ENCODE measurements at places on chromosomes 12 and 14.

GRCh38 chr12:127629066-127629820 lies 637.7 kb upstream of the TMEM132C start:
- DNase-seq = no peak

DNA sequence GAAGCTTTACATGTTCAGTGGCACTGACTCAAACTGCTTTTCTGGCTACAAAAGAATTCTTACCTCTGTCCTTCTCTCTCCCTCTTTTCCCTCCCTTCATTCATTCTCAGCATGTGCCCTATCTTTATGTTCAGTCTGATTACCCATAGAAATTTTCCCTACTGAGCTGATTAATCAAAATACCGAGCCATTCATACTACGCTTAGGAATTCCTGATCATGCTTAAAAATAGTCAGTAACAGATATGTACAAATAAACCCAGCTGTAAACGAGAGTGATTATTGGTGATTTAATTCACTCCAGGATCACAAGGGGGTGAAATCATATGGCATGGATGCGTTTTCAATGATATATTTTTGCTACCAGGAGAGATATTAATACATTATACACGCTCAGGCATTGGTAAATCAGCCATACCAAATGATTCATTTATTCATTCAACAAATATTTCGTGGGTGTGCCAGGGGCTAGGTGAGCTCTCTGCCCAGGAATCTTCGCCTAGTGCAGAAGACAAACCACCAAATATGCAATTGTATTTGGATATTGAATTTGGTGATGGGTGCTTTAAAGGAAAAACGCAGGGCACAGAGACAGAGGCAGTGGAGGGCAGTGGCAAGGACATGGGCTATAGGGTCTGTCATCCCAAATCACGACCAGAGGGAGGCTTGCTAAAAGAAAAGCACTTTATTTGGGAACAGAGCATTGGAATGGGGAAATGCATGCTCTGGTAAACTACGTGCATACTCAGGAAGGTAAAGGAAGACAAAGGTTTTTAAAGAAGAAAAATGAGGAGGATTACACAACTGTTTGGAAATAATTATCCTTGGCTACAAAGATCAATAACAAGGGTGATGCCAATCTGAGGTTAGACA lies 13.9 kb upstream of the VRK1 start:
- no peak for DNase-seq

- no peak for DNase-seq
Measured at GRCh38 chr12:40980427-40980961, 207.6 kb upstream of the PDZRN4 start.

DNA sequence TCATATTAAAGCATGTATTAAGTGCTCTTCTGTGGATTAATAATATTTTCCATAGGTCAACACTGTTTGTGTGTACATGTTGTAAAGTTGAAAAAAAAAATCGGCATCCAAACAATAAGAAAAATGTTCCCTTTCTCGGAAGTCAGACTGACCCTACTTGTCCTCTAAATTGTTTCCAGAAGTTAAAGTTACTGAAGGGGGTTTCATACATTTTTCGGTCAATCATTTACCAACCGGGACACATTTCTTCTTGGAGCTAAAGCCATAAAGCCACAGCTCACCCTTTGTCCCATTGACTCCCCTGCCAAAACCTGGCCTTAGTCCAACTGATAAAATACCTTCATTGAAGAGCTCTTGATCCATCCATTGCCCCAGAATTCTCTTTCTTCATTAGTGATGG lies 230.0 kb downstream of the ANO2 start:
- DNase-seq = no peak

DNA sequence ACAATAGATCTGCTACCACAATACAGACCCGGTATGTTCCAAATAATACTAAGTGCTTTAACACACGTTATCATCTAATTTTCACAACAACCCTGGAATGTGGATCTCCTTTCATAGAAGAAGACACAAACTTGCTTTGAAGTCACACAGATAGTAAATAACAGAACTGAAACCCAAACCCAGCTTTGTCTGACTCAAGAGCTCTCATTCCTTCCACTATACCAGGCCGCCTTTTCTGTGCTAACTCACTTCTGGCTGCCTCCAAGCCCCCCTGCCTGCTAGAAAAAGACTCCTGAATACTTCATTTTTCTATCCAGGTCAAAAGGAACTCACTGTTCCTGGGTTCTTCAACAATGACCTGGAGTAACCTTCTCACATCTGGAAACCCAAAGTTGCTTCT lies 37.8 kb downstream of the PRPF40B start:
- no peak for DNase-seq

- no peak for DNase-seq
Measured at GRCh38 chr12:115337693-115338543, 653.9 kb upstream of the TBX3 start.

DNA sequence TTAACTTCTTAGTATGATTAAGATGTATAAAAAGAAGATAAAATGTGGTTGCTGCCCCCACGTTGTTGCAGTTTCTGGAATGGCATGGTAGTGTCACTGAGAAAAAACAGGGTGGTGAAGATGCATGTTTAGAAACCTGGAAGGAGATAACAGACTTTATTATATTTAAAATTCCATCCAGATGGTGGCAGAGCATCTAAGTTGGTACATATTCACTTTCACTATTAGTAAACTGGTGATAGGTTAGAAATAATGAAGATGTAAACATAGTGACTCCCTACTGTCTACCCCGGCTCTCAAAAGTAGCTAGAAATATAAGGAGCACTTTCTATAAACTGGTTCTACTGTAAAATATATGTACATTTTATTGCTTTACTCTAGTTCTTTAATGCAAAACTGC lies 279.3 kb downstream of the NPAS3 start:
- DNase-seq = no peak

GRCh38 chr12:64752833-64753238 lies 6.4 kb downstream of the GNS start:
- DNase-seq = no peak

DNA sequence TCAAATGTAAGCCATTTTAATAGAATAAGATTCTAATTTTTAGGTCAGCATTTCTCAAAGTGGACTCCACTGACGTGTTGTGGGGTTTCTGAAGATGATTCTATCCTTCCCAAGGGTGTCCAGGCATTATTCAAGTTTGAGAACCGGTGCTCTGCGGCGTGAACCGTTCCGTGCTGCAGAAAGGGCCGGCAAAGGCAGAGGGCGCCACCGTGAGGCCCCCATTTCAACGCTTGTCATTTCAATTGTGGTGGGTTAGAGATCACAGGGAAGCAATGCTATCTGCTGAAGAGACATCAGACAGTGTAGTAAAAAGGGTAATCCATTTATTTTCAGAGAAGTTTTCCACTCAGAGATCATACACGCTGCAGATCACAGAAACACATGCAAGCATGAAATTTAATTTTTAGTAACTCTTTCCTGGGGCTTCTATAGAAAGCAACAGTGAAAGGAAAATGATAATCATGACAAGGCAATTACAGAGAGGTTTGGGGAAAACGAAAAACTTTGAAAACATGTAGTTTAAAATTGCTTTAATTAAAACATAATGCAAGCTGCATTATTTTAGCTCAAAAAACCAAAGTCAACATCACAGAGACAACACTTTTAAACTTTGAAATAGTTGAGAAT lies 201.7 kb downstream of the EXOC5 start:
- DNase-seq = no peak

GRCh38 chr14:46250113-46250703 lies 401.4 kb downstream of the RPL10L start:
- no peak for DNase-seq

- DNase-seq = no peak
Measured at GRCh38 chr14:74934041-74934440, 11.0 kb upstream of the RPS6KL1 start.

DNA sequence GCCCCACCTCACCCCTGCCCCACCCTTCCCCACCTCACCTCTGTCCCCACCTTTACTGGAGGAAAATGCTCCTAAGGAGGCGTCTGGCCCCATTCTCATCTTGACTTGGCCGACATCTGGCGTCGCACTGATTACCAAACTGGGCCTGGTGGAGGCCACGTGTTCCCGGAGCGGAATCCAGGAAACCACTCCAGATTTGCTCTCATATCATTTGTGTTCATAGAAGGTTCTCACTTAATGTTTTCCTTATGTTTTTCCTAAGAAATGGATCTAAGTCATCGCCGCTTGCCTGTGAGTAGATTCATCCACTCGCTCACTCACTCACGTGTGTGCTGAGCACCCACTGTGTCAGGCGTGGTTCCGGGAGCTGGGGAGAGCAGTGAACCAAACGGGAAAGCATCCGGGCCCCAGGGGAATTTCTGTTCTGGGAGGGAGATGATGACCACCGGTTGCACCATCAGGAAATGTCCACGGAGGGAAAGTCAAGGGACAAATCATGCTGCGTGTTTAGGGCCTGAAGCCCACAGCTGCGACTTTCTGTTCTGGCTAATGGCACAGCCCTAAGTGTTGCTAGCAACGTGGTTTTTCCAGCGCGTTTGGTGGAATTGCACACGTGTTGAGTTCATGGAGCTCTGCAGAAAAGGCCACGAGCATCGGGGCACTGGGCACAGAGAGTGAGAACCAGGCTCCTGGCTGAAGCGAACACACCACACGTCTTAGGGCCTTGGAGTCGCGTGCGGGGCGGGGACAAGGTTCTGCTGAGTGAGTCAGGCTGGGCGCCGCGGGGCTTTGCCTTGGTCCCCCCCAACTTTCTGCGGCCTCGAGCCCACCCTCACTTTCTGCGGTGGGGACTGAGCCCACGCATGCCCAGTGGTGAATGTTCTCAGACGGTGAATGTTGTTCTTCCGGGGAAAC lies 57.7 kb downstream of the ADGRD1 start:
- no peak for DNase-seq

- no peak for DNase-seq
Measured at GRCh38 chr14:102933618-102934231, 11.3 kb downstream of the AMN start.

GRCh38 chr14:50820786-50821509 lies 10.0 kb downstream of the NIN start:
- DNase-seq = no peak

GRCh38 chr12:113818833-113819232 lies 147.3 kb downstream of the RBM19 start:
- no peak for DNase-seq

DNA sequence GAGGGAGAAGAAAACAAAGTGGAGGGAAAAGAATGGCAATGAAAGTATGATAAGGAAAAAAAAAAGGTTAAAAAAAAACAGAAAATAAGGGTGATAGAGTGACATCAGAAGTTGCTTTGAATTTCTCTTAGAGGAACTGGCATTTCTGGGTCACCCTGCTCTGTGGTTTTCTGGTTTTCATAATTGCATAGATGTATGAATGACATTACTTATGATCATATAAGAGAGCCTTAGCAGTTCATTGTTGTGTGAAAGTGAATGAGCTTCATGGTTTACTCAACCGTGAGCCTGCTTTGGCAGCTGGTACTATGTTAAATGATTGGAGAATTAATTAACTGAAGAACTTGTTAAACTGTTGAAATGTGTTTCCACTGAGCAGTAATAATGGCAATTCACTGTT lies 336.4 kb upstream of the FBXO33 start:
- no peak for DNase-seq

DNA sequence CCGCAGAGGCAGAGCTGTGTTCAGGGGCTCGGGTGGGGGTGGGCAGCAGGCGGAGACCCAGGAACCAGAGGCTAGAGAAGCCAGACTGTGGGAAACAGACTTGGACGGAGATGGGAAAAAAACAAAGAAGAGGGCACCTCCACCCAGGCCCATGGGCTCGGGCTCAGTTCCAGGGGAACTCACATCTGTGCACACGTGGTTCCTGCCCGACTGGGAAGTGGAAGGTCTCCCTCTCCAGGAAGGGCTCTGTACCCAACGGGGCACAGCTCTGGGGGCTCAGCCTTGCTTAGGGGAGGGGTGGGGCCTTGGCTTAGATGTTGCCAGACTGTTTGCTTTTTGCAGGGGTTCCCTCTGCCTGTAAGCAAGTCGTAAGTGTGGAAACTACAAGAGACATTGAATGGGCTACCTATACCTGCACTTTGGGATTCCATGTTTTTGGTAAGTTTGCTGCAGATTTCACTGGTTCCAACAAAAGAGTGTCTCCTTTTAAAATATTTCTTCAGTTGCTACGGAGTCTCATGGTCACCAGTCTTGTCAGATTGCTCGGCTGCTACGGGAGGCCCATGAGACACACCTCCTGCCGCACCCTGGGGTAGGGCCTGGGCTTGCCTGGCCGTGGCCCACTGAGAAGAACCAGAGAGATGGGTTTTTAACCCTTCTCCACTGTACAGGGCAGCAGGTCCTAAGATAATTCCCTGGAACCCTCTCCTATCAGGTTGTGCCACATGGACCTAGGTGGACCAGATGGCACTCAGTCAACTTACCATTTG lies 127.6 kb upstream of the EVL start:
- DNase-seq = no peak
